ENCODE measurements at places on chromosomes 4 and X.

- DNase-seq, result no peak
These were observed 1.3 kb downstream of the NEUROG2 start for GRCh38 chr4:112514647-112515197.

- no peak for DNase-seq
These were observed 1249.4 kb downstream of the ADGRL3 start for GRCh38 chr4:62449538-62449937.

- no peak for DNase-seq
These were observed 1142.3 kb downstream of the NLGN4X start for GRCh38 chrX:5086388-5086787.

DNA sequence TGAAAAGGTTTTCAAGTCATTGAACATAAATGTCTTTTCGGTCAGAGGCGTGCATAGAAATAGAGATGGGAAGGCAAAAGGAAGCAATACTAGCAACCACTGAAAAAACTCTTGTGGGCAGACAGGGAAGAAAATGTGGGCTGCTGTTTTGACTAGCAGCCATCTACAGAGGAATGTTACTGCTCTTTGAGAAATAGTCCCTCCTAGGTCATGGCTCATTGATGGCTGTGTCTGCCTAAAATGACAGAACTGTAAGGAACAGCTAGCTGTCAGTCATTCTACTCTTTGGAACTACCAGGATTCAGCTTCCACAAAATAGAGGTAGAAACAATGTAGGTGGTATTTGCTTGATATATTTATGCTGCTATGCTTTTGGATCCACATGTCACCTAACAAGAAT is 26.9 kb upstream of the TMPRSS11B start:
- DNase-seq, result no peak

GRCh38 chr4:68129793-68130192 is at the start of gene TMPRSS11F:
Gene TMPRSS11F, minus strand, starts transcription at chr4:68129869. Its CDS starts 49 bp downstream, at chr4:68129820.
- no peak for DNase-seq

GRCh38 chrX:139680356-139680755 is 27.6 kb downstream of the MCF2 start:
- DNase-seq, result no peak

- DNase-seq, result no peak
These were observed 683 bp downstream of the EBP start for GRCh38 chrX:48522291-48522690.

- DNase-seq, result no peak
These were observed 45.3 kb upstream of the CDKN2AIP start for GRCh38 chr4:183399126-183399522.

GRCh38 chr4:122890147-122890795 is 32.1 kb downstream of the NUDT6 start:
- no peak for DNase-seq

GRCh38 chr4:84491481-84491880 is 7.6 kb downstream of the NKX6-1 start:
- DNase-seq, result no peak

DNA sequence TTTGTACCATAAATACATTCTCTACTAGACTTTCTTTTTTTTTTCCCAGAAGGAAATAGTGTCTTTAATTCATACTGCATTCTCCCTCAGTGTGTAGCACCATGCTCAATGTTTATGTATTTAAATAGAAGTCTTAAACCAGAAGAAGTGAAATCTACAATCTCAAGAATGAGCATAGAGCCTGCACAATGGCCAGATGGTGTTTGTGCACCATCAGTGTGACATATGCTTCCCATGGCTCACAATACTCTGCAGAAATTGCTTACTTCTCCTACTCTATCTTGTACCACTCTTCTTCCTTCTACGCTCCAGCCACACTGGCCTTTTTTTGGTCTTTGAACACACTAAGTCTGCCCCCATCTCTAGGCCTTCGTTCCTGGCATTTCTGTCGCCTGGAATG is 2.6 kb upstream of the DOCK11 start:
- DNase-seq, result no peak

DNA sequence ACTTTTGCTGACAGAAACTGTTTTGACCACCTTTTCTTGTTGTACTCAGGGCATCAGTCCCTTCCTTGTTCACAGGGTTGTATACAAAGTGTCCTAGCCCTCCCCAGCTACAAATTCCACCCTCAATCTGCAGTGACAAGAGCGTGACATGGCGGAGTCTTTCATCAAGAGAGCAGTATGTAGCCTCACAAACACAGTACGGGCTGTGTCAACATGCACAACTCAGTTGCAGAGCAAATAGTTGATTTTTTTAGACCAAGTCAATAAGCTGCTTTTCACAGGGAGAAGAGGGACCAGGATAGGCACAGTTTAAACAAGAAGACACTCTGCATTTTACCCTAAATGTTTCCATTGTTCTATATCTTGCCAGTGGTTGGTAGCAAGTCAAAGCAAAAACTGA is 8.6 kb upstream of the HS6ST2 start:
- DNase-seq, result no peak

GRCh38 chr4:113141901-113142346 is 92.5 kb downstream of the ANK2 start:
- peak; percentile 93 for DNase-seq

- DNase-seq, result peak; percentile 9
These were observed 30.3 kb upstream of the GLRB start for GRCh38 chr4:157045507-157046127.

GRCh38 chr4:56187688-56188087 is 199.6 kb downstream of the AASDH start:
- DNase-seq, result no peak

DNA sequence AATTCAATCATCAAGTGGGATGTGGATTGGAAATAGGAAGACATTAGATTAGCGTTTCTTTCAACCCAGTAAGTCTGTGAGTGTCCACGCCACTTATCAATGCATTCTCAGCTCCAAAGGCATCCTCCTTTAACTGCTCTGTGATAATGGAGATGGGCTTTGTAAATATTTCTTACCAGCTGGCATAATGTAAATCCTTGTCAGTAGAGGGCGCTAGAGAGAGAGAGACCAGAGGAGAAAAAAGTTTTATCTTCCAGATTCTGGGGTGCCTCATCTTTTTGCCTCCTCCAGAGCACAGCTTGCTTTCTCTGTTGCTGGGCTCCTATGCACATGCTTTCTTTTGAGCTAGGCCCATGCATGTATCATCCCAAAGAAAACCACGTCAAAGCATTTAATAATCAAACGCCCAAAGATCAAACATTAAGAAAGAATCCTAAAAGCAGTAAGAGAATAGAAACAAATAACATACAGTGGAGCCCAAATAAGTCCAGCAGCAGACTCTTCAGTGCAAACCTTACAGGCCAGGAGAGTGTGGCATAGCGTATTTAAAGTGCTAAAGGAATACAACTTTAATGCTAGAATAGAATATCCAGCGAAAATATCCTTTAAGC is 9.6 kb upstream of the MTMR1 start:
- peak; percentile 37 for DNase-seq

- no peak for DNase-seq
These were observed 52.8 kb downstream of the GPC4 start for GRCh38 chrX:133362538-133362937.

DNA sequence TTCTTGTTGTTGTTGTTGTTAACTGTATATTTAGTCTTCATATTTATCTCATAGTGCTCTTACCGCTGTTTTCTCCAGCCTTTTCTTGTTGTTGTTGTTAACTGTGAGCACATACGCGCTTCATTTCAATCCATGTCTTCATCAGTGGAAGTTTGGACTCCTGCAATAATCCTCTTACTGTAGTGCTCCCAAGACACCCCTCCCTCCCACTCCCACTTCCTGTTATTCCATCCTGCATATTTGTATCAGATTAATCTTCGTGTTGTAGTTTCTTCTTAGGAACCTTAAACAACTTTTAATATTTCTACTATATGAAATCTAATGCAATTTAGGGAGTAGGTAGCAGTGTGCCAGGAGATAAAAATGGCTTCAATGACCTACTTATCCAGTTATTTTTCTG is 674.8 kb downstream of the RAPGEF2 start:
- no peak for DNase-seq

DNA sequence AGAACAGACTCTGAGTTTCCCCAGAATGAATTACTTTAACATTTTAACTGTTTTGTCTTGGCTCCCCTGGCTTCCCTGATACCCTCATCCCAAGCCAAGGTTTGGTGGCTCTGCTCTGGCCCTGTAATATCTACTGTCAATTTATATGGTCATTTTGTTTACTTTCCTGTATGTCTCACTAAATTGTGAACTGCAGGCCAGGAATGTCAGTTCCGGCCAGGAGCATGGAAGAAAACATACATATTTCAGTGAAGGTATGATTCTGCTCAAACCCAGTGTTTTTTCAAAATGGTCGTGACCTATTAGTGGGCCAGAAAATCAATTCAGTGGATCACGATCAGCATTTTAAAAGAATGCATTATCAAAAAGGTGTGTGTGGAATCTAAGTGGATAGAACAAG is 1.2 kb downstream of the RPGR start:
- DNase-seq, result no peak

DNA sequence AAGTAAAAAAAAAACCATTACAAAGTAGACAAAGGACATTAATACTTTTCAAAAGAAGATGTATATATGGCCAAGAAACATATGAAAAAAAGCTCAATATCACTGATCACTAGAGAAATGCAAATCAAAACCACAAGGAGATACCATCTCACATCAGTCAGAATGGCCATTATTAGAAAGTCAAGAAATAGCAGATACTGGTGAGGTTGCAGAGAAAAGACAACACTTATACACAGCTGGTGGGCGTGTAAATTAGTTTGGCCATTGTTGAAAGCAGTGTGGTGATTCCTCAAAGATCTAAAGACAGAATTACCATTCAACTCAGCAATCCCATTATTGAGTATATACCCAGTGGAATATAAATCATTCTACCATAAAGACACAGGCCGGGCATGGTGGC is 39.3 kb downstream of the TASL start:
- DNase-seq, result no peak

Data from NCI-H2029 treated with DMSO at 0.1 percent for 48 hours (cell line).